ENCODE measurements at places on chromosomes 1 and 21.

GRCh38 chr1:115694805-115695204, 53.0 kb downstream of the VANGL1 start:
- no peak for DNase-seq

DNA sequence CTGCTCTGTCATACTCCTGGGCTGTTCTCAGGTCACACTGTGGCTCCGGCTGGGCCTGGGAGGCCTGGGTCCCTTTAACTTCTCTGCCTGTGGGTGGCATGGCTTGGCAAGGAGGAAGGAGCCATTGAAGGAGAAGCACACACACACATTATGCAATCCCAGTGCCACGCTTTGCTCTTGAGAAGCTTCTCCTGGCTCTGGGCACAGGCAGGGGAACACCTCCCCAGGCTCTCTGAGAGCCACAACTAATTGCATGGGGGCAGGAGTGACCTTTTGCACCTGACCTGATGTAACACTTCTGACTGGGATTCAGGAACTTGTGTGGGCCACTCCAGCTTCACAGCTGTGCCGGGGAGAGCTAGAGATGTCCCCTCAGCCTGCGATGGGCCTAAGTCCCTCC, 23.1 kb downstream of the LGR6 start:
- no peak for DNase-seq

- DNase-seq = no peak
Measured at GRCh38 chr1:29473161-29473855, 237.0 kb downstream of the PTPRU start.

DNA sequence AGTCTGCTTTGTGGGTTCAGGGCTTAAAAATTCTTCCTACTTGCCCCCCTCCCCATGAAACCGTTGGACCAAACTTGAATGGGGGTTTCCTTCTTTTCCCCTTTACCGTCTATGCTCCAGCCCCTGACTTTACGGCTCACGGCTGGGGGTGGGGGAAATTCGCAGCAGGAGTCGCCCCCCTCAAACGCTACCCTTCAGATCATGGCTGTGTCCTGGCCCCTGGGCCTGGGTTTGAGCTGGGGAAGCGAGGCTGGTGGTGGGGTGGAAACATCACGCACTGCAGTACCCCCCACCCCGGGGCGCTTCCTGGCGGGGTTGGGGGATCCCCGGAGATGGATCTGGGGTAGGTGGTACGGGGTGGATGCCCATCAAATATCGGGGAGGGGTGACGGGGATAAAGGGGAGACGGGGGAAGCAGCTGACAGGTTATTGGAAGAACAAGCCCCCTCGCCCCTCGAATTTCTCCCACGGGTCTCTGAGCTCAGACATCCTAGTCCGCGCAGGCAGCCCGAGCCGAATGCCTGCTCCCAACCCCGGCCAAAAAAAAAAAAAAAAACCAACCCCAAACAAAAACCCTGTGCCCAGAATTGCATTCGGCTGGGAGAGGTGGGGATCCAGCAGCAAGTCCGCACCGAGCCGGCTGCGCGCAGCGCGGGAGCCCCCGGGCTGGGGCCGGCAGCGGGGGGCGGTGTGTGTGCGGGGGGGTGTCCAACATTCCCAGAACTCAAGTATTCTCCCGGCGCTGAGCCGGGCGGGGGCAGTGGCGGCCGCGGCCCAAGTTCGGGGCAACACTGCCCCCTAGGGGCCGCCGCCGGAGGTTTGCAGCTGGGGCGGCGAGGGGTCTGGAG, 59.0 kb upstream of the ACOT11 start:
- peak; percentile 73 for DNase-seq

- DNase-seq = no peak
Measured at GRCh38 chr1:60245324-60245723, 171.8 kb upstream of the C1orf87 start.

DNA sequence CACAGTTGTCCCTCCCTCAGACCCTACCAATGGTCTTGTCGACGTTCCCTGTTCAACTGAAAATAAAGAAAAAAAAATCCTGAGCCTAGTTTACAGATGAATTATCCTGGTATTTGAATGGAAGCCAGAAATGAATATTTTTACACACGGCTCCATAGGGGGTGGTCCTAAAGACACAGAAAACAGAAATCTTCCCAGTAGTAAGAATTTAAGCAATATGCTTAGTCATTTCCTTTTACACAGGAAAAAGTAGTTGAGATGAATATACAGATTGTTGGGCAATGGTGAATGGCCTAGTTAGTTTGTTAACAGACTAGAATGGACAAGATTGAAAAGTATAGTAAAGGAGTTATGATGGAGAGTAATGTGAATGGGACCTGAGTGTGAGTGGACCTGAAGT, 67.4 kb downstream of the RGS18 start:
- DNase-seq = no peak

DNA sequence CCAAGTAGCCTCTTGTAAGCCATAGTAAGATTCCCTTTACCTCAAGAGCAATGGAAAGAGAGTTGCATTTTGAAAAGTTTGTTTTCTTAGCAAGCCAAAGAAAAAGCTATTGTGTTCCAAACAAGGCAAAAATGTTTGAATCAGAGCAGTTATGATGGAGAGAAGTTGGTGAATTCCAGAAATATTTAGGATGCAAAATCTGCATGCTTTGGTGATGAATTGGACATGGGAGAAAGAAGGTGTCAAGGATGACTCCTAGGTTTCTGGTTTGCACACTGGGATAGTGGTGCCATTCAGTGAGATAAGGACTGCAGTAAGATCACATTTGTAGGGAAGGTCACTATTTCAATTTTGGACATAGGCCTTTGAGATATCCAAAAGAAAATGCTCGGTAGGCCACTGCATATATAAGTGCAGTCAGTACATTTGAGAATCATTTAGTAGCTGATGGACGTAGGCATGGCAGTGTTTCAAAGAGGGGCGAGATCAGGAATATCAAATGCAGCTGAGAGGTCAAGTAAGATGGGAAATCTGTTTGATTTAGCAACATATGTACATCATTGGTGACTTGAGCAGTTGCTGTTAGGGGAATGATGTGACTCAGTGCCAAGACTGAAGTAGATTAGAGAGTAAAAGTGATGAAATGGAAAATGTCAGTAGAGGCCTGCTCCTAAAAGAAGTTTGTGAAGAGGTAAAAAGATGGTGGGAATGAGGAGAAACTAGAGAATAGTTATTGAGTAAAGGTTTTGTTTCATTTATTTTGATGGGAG, 33.9 kb upstream of the GPR25 start:
- DNase-seq = no peak

DNA sequence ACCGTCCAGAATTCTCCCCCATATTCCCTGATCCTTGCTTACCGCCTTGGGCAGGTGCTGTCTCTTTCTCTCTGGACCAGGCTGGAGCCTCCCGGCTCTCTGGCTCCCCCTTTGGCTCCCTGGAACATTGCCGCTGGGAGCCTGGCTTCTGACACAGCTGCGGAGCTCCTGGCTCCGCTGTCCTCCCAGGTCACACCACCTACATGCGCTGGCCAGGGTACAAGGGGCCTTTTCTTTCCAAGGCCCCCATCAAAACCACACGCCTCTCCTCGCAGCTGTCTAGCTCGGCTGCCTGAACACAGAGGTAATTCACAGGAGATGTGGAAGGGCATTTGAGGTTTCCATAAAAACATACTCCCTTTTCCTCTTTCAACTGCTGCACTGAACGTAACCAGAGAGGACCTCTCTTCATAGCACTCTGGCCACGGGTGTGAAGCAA, 7.5 kb upstream of the ZNF648 start:
- DNase-seq = peak; percentile 46

DNA sequence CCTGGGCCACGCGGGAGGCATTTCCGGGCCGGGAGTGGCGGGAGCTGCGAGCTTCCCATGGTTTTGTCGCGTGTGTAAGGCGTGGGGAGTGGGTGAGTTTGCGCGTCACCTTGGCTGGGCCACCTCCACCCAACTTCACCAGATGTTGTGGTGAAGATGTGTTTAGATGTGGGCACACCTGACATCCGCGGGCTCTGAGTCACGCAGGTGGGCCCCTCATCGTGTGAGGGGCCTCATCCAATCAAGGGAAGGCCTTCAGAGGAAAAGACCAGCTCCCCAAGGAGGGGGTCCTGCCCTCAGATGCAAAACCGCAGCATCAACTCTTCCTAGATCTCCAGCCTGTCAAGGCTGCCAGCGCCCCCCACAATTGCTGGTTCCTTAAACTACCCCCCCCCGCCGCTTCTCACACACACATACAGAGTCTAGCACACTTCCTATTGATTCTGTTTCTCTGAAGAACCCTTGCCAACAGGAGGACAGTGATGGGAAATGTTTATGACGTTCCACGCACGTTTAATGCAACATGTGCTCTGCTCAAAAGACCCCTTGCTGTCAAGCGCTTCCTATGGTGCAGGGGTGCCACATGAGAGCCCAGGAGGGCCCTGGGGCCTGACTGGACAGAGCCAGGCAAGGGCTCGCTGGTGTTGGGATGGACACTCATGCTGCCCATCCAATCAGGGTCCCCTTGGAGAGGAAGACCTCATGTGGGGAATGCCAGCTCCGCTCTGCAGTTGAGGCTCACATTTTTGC, 11.9 kb downstream of the ACTRT2 start:
- DNase-seq = peak; percentile 41

DNA sequence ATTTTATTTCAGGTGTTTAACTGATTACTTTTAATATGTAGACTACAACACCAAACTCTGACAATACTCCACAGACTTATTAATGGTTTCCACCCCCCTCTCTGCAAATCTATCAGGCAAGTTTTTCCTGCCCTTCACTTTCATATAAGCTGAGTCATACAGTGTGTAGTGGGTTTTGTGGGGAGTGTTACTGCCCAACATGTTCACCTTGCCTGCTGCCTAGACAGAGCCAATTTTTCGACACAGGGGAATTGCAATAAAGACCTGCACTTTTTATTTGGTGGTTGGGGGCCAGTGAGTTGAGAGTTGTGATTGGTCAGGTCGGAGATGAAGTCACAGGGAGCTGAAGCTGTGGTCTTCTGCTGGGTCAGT, 119.7 kb downstream of the PPIAL4G start:
- DNase-seq = peak; percentile 32

GRCh38 chr21:34141373-34141772, 68.0 kb downstream of the MRPS6 start:
- DNase-seq = no peak

DNA sequence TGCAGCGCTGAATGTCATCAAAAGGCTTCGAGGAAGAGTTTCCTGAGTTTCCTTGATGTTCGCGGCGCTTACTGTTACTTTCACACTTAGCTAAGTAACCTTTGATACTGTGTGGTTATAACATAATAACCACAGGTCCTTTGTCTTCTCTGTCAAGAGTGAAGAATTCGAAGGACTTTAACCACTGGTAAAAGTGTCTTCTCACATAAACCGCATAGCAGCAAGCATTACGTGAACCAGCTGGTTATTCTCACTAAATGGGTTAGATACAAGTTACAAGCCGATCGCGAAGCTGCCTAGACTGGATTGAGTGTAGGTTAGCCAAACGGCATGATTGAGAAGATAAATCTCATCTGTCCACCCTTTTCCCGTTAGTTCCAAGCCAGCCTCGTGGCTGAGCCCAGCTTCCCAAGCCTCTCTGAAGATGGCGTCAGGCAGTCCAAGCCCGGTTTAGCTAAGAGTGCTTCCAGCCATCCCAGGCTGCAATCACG, 18.3 kb upstream of the IFNGR2 start:
- DNase-seq = peak; percentile 28

- DNase-seq = no peak
Measured at GRCh38 chr1:19441048-19441780, 44.1 kb downstream of the CAPZB start.

DNA sequence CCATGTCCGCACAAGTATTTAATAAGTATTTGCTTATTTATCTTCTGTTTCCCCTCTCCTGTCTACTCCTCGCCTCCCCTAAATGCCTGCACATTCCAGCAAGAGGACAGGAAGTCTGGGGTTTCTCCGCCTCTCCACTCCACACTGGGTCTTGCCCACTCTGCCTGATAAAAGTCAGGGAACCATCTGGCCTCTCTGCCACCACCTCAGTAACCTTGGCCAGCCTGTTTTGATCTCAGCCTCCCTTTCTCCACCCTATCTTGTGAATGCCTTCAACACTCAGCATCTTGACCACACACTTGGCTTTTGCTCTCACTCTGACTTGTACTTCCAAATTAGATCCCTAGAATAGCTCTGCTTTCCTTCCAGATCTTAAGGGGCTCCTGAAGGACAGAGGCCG, 165.3 kb upstream of the UBE2U start:
- DNase-seq = no peak

- no peak for DNase-seq
Measured at GRCh38 chr1:32454726-32455125, 10.1 kb upstream of the ZBTB8B start.

DNA sequence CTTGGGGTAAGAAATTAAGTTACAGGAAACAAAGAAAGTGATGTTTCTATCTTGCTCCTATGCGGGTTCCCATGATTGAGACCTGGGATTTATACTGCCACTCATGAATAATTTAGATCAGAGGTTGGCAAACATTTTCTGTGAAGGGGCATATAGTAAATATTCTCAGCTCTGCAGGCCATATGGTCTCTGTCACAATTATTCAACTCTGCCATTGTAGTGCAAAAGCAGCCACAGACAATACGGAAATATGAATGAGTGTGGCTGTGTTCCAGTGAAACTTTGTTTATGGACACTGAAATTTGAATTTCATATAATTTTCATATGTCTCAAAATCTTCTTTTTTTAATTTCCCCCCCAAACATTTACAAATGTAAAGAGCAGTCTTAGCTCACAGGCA, 127.2 kb downstream of the FOXD2 start:
- no peak for DNase-seq

DNA sequence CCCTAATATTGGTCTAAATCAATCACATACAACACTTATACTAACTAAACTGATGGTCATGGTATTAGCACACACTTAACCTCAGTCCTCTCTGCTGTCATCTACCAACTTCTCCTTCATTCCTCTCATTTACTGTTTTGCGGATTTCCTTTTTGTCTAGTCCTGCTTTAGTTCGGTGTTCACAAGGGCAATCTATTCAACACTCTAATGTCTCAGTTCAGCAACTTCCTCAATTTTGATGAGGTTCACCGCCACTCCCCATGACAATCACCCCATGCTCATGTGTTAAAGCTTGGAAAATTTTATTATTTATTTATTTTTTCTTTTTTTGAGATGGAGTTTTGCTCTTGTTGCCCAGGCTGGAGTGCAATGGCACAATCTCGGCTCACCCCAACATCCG, 301.1 kb downstream of the PTPRC start:
- no peak for DNase-seq

DNA sequence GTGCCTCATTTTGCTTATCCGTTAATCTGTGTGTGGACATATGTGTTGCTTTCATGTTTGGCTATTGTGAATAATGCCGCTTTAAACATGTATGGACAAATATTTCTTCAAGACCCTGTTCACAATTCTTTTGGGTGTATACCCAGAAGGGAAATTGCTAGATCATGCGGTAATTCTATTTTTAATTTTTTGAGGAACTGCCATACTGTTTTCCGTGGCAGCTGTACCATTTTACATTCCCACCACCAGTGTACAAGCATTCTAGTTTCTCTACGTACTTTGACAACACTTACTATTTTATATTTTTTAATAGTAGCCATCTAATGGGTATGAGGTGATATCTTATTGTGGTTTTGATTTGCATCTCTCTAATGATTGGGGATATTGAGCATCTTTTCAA, 7.1 kb upstream of the NID1 start:
- DNase-seq = no peak

- DNase-seq = peak; percentile 62
Measured at GRCh38 chr1:202274611-202275010, 67.1 kb downstream of the UBE2T start.
